Left kidney (tissue), 8 donors: ENCODE measurements at places on chromosomes 11 and 22.

- no peak for DNase-seq
Measured at GRCh38 chr11:134951305-134951700, 539.3 kb upstream of the B3GAT1 start.

- peak; percentile 93 for DNase-seq
Measured at GRCh38 chr22:21014202-21014725, 701 bp upstream of the P2RX6 start.

DNA sequence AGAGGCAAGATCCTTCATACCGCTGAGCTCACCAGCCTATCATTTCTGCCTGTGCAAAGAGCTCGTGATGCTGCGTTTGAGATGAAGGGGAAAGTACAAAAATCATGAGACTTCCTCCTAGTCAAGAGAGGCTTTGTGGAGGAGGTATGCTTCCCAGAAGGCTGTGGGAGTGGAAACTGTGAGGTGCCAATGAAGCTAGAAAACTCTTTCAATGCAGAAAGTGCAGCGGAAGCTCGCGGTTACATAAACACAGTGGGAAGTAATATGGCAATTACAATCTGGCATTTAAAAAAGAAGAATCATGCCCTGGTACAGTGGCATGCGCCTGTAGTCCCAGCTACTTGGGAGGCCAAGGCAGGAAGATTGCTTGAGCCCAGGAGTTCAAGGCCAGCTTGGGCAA lies 134.8 kb downstream of the EHF start:
- no peak for DNase-seq

GRCh38 chr11:59754494-59754858 lies 700 bp upstream of the STX3 start:
- DNase-seq: no peak

DNA sequence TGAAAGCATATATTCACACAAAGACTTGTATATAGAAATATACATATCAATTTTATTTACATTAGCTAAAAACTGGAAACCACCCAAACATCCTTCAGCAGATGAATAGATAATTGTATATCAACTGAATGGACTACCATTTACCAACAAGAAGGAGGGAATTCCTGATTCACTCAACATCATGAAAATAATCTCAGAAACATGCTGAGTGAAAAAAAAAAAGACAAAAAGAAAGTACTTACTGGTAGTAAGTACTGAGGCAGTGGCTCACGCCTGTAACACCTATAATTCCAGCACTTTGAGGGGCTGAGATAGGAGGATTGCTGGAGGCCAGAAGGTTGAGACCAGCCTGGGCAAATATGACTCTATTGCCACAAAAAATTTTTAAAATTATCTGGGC lies 7.4 kb upstream of the IPO7 start:
- DNase-seq: no peak

DNA sequence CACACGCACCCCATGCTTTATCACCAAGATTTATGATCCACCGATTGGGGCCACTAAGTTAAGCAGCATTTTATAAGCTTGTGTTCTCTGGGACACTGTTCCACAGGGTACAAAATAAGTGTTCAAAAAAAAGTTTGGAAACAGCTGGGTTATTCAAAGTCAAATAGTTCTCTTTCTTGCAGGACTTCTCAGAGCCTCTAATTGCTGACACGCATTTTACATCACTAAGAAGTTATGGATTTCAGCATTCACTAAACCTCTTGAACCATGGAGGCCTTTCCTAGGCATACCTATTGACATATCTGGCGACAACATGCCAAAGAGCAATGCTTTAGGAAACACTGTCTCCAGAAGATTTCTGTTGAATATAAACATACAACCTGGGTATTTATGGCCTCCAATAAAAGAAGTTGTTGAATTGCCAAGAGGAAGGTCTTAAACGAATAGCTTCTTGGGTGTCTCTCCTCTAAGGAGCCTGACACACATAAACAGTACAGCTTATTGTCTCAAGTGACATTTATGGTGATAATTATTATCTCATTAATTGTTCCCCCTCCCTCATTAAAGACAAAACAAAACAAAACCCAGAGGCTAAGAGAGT lies 147.1 kb upstream of the ARHGAP20 start:
- DNase-seq: no peak

- DNase-seq: no peak
Measured at GRCh38 chr11:30873924-30874610, 287.9 kb upstream of the MPPED2 start.

DNA sequence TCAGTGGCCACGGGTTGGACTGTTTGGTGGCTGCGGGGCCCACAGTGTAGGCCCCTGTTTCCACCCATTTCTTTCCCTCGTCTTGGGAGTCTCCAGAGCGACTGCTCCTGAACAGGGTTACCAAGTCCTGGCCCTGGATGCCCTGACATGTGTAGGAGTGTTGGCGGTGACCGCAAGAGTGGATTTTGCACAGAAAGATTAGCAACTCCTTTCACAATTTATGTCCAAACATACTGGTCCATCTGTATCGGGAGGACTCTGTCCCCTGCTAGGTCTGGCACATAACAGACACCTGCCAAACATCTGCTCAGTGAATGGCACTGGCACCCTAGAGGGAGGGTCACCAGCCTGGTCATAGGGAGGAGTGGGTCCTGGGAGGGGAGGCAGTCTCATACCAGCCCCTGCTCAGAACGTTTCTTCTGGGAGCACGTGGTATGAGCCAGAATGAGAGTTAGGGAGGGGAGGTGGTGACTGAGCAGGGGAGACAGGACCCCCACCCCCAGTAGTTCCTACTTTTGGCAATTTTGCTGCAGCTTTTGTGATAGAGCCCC lies 3.4 kb upstream of the APOA1 start:
- DNase-seq: no peak

- DNase-seq: no peak
Measured at GRCh38 chr11:78251083-78251775, 62.5 kb downstream of the USP35 start.

GRCh38 chr22:36331306-36331911 lies 56.4 kb downstream of the MYH9 start:
- DNase-seq: no peak

GRCh38 chr11:6757373-6757967 lies 14.3 kb downstream of the OR2AG2 start:
- DNase-seq: peak; percentile 63

GRCh38 chr22:45009606-45010531 lies at the start of gene PHF21B:
Gene PHF21B (minus strand): TSS chr22:45010005. CDS start chr22:45009549, 456 bp downstream.
- DNase-seq: peak; percentile 75

GRCh38 chr22:20456064-20456721 lies 18.6 kb upstream of the SCARF2 start:
- DNase-seq: peak; percentile 80

DNA sequence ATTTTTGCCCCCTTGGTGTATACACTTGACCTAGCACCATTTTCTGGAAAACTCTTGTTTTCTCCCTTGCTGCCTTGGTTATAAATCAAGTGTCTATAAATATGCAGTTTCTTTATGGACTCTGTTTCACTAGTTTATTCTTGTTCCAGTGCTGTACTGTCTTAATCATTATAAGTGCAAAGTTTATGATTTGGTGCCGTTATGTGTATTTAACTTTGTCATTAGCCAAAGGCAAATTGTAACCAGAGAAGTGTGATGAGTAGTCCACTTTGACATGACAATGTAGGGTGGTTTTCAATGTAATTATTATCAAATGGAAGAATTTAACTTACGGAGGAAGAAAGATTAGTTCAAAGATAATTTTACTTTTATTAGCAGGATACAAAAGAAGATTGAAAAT lies 40.3 kb downstream of the SPECC1L start:
- no peak for DNase-seq

DNA sequence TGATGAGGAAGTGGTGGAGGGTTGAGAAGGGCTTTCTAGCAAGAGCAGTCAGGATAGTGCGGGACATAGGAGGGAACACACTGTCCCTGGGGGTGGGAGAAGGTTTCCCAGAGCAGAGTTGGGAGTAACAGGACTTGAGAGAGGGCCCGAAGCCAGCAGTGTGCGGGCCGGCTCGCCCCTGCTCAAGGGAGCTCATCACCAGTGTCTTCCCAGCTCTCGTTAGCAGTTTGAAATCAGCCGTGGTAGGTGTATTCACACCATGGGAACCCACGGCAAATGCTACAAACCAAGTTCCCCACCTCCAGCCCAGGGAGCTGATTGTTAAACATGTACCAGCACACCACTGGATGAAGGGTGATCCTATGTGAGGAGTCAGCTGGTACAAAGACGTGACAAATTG lies 66.2 kb upstream of the EIF3D start:
- DNase-seq: no peak

GRCh38 chr11:103648670-103649400 lies 387.6 kb upstream of the DDI1 start:
- no peak for DNase-seq

DNA sequence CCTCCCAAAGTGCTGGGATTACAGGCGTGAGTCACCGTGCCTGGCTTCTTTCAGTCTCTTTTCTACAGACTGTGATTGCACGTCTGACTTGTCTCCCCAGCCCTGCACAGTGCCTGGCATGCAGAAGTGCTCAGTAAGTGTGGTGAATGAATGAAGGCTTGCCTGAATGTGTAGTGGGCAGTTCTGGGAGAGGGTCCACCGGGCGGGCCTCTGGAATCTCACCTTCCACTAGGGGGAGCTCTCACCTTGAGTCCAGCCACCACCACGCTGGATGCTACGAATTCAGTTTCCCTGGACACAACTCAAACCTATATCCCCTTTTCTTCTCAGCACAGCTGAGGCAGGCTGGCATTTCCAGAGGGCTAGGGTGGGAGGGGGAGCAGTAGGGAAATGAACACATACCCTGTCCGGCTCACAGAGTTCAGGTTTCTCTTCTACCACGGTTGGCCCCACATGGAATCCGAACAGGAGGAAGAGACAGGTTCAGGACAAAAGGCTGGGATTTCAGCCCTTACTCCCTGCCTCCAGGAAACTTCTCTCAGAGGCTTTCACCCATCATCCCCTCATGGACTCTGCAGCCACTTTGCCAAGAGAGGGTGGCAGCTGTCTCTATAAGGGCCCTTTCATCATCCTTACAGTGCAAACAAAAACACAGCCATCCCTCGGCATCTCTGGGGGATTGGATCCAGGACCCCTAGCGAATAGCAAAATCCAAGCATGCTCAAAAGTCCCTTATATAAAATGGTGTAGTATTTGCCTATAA lies 86.8 kb downstream of the NECTIN1 start:
- DNase-seq: no peak

DNA sequence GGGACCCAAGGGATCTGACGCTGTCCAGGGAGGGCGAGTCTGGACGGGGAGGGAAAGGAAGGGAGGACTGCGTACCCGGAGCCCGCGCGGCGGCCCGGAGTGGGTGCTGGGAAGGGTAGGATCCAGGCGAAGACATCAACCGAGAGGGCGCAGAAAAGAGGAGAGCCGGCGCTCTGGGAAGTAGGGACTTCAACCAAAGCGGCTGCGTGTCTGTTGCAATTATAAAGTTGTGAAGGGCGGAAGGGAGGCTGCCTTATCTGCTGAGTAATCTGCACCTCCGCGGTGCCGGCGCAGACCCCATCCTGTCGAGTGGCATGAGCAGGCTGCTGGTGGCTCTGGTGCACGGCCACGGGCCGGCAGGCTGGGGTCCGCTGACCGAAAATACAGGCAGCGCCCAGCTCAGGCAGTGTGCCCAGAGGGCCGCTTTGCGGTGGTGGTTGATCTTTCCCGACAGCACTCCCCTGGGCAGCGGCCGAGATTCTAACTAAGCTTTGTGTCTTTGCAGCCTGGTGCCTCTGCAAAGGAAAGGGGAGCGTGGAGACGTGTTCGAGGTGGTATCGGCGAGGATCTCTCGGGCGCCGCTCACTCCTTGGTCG lies 978 bp downstream of the C11orf87 start:
- peak; percentile 3 for DNase-seq

- no peak for DNase-seq
Measured at GRCh38 chr11:34826384-34826726, 89.8 kb downstream of the APIP start.
